Activated CD8-positive, alpha-beta memory T cell treated with anti-CD3 and anti-CD28 coated beads, Interleukin-2, amount 50 U/mL, for 4 hours (primary cell): ENCODE measurements at places on chromosomes 5 and 9.
A peak's percentile ranks its signal among the peaks of the same experiment; 100 is the strongest.

DNA sequence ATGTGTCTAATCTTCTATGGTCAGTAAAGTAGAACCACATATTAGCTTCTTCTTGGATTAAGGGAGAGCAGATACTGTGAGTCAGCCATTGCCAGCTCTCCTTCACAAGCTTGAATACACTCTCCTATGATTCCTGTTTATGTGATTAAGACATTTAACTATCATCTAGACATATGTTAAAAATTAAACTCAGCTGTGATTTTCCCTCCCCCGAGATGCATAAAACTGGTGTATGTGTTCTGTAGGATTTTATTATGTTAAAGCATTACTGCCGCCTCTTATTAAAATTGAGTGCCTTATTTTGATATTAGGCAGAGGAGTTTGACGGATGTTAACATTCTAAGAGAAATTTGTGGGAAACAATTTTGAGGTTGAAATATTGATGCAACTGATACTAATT is 114.6 kb downstream of the ACTBL2 start:
- no peak for DNase-seq

GRCh38 chr5:3002230-3002629 is 250.8 kb upstream of the IRX2 start:
- DNase-seq, result no peak

GRCh38 chr5:60806591-60807243 is 37.4 kb downstream of the ELOVL7 start:
- DNase-seq, result no peak

DNA sequence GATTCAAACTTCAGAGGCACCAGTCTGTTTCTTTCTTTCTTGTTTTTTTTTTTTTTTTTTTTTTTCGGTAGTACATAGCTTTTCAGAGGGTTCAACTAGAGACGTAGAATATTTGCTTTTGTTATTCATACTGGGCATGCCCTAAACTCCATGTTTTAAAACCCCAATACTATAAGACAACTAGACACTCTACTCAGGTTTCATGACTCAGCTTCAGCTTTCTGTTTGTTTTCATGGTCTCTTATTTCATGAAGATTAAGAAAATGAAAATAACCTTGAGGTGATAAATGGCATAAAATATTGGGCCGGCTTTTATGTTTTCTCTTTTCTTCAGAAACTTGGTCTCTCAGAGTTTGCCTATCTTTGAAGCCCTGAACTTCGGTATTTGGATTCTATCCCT is 2126.3 kb upstream of the ACO1 start:
- DNase-seq, result no peak

GRCh38 chr5:149852641-149853330 is 91.8 kb downstream of the PDE6A start:
- DNase-seq, result peak; percentile 38

- DNase-seq, result no peak
Measured at GRCh38 chr5:93603793-93604643, 21.0 kb downstream of the NR2F1 start.

DNA sequence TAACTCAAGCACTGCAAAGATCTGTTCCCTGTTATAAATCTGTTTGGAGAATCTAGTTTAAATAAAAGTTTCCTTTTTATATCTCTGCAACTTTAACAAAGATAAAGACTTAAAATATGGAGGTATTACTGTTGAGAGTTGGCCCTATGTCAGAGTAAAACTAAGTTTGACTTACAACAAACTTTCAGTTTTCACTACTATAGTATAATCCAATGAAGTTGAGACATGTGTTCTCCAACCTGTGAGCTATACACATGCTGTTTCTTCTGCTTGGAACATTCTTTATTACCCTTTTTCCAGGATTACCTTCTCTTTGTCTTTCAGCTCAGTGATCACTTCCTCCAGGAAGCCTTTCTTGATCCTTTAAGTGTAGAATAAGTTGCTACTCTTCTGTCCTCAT is 1109.3 kb downstream of the MAT2B start:
- DNase-seq, result no peak

DNA sequence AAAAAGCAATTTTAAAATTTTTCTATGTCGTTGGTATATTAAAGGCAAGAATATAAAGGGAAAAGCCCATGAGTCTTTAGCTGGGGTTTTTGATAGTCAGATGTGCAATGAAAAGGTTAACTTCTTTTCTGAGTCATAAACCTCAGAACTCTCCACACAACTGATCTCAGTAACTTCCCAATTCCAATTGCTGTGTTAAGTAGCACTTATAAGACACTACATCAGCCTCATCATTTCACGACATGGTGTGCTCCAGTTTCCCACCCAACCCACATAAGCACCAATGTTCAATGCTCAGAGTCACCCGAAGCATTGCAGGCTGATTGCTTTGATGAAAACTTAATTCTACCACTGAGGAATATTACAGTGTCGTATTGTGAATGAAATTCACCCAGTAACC is 155.8 kb downstream of the TSSK1B start:
- no peak for DNase-seq

GRCh38 chr9:6096821-6097220 is 81.4 kb upstream of the RANBP6 start:
- no peak for DNase-seq
